ENCODE measurements at places on chromosomes 1 and 21.
A peak's percentile ranks its signal among the peaks of the same experiment; 100 is the strongest.

DNA sequence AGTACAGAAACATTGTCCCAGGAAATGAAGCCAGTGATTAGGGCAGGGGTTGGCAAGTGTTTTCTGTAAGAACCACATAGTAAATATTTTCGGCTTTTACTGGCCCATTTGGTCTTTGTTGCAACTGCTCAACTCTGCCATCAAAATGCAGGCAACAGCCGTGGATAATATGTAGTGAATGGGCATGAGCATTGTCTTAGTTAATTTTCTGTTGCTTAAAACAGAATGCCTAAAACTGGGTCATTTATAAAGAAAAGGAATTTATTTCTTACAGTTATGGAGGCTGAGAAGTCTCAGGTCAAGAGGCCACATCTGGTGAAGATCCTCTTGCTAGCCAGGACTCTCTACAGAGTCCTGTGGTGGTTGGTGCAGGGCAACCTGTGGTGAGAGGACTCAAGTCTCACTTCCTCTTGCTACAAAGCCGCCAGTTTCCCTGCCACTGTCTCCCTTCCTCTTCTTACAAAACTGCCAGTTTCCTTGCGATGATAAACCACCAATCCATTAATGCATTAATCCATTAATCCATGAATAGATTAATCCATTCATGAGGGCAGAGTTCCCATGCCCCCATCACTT is 166.4 kb downstream of the PSMG1 start:
- no peak for DNase-seq

DNA sequence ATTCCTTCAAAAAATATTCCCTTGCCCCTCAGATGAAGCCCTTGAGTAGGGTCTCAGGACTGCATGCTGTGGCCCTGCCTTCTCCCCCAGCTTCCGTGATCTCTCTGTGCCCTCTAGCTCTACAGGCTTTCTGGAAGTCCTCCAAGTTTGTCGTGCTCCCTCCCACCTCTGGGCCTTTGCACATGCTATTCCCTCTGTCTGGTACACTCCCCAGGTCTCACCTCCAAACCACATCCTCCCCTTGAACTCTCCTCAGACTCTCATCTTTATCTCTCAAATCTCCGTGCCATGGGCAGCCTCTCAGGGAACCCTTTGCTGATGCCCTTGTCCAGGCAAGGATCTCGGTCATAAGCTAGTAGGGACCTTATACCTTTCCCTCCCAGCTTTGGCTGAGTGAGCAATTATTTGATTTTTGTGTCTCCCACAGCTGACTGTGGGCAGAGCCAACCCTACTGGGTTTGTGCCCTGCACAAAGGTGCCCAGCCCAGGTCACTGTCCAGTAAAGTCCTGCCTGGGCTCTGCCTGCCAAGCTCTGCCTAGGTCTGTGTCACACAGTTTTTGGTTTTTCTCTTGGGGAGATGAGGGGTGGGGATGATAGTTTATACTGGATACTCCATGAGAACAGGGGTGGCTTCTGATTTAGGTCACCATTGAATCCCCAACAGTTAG is 188.1 kb downstream of the ZNF281 start:
- no peak for DNase-seq

DNA sequence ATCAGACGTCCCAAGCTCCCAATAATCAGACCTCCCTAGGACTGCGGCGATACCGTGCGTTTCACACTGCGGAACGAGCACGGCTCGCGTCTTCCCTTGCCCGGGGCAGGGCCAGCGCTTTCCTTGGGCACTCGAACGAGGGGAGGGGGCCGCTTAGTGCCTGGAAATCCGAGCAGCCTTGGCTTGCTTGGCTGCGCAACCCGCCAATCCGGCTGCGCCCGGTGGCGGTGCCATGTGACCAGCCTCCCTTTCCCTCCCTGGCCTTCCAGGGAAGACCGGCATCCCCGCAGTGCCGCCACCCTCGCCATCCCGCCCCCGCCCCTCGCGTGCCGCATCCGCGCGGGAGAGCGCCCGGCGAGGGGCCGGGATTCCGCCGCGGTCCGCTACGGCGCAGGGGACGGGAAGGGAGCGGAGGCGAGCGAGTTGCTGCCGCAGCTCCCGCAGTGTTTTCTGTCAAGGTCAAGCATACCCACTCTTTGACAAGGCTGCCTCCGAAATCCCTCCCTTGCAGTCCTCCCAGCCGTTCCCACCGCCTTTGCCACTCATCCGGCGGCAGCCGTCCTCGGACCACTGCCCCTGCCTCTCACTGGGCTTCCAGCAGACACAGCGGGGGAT is 8.3 kb upstream of the RNF19B start:
- DNase-seq = peak; percentile 16

- DNase-seq = no peak
Observed at GRCh38 chr1:180268556-180269075, 38.6 kb downstream of the LHX4 start.

- DNase-seq = no peak
Observed at GRCh38 chr1:89815611-89816010, 5.2 kb upstream of the LRRC8D start.

- DNase-seq = no peak
Observed at GRCh38 chr1:2382621-2383361, 8.6 kb downstream of the MORN1 start.
